ENCODE measurements at places on chromosomes 6 and 20. TPM values are rescaled to one million over a fixed set of nuclear protein-coding genes. Genes with fewer than 3 reads are reported as not detected.

Gene ID4
- total RNA-seq = not detected

Gene SPDEF
- not detected for total RNA-seq

Gene BPI
- total RNA-seq = not detected

Gene GSTA3
- not detected for total RNA-seq

Gene ARG1
- not detected for total RNA-seq

Gene EYA2
- total RNA-seq = not detected

Gene RHAG
- not detected for total RNA-seq

Gene PIM1
- 80.5 TPM for total RNA-seq

Gene ULBP1
- not detected for total RNA-seq

Gene ITCH
- total RNA-seq = 75.9 TPM

Gene NOX3
- total RNA-seq = not detected

Gene KCNK15
- total RNA-seq = not detected

Gene HSPA1L
- total RNA-seq = 4.0 TPM

Gene PEX7
- 5.8 TPM for total RNA-seq

Gene PTCRA
- not detected for total RNA-seq

Gene ZSCAN16
- total RNA-seq = 13.9 TPM

Gene CDH22
- total RNA-seq = not detected

Gene R3HDML
- not detected for total RNA-seq

Gene ZDHHC14
- 1.7 TPM for total RNA-seq

Gene SLC17A4
- total RNA-seq = not detected

Gene DCBLD1
- 8.3 TPM for total RNA-seq

Gene BACH2
- 126 TPM for total RNA-seq

Gene STX7
- 28.0 TPM for total RNA-seq

Gene LCA5
- total RNA-seq = 0.78 TPM

Gene PLAGL1
- total RNA-seq = 7.6 TPM

Gene LIN28B
- not detected for total RNA-seq

Gene SLC22A7
- not detected for total RNA-seq

Gene SNX14
- total RNA-seq = 84.1 TPM

Gene CSNK2A1
- total RNA-seq = 93.8 TPM

Data from naive thymus-derived CD8-positive, alpha-beta T cell (primary cell).